ENCODE measurements at places on chromosomes 11 and 22.

GRCh38 chr11:44629732-44630345, 64.4 kb downstream of the CD82 start:
- DNase-seq = no peak

DNA sequence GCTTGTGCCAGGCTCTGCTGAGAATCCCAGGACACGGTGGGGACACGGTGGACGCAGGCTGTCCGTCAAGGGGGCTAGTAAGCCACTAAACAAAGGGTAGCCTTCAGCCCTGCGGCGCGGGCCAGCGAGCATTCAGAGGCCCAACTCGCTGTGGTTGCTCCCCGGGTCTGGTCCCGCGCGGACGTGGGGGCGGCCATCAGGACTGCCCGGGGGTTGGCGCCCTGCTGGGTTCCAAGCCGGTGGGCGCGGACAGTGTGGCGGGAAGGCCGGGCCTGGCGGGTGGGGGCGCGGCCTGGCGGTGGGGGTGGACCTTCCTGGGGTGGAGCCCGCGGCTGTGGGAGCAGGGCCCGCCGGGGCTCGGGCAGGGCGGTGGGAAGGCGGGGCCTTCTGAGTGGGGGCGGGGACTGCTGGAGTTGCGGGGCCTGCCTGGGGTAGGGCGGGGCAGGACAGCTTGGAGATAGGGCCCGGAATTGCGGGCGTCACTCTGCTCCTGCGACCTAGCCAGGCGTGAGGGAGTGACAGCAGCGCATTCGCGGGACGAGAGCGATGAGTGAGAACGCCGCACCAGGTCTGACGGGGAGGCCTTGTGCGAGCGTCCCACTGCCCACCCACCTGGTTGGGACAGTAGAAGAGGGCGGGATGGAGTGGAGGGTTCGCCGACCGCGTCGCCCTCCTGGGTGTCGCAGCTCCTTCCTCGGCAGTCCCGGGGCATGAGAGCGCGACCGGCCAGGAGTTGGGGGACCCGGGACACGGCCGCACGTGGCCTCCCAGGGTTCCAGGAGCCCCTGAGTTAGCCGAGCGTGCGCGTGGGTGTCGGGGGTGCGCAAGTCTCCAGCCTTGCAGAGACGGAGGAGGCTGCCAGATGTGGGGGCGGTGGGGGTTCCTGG, at the start of gene SERHL2:
SERHL2 (plus strand) TSS at position 482 of the 887 bp plus-strand sequence; CDS start at position 547, 65 bp downstream.
- peak; percentile 59 for DNase-seq

GRCh38 chr11:20032577-20033260, 127.6 kb downstream of the DBX1 start:
- no peak for DNase-seq

GRCh38 chr11:35945137-35945518, 1.3 kb downstream of the LDLRAD3 start:
- DNase-seq = no peak

GRCh38 chr22:50001388-50002231, 11.0 kb downstream of the IL17REL start:
- DNase-seq = no peak

GRCh38 chr11:28615542-28615941, 507.4 kb downstream of the METTL15 start:
- DNase-seq = no peak

- peak; percentile 79 for DNase-seq
Observed at GRCh38 chr11:64887757-64888405, 9.5 kb upstream of the EHD1 start.

- no peak for DNase-seq
Observed at GRCh38 chr11:58060535-58060934, 29.8 kb downstream of the OR6Q1 start.

- DNase-seq = no peak
Observed at GRCh38 chr22:46935506-46936377, 173.3 kb downstream of the TBC1D22A start.

DNA sequence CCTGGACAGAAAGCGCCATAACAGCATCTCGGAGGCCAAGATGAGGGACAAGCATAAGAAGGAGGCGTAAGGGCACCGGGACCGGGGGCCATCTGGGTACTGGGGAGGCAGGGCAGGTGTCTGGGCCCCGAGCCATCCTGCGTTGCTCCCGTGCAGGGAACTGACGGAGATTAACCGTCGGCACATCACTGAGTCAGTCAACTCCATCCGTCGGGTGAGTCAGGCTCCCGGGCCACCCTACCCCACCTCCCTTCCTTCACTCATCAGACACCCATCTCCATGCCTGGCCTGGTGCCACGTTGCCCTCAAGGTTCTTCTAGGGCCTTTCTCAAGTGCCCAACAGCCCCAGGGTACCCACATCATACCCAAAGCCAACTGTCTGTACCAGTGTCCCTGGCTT, 15.0 kb downstream of the PLCB3 start:
- DNase-seq = no peak

DNA sequence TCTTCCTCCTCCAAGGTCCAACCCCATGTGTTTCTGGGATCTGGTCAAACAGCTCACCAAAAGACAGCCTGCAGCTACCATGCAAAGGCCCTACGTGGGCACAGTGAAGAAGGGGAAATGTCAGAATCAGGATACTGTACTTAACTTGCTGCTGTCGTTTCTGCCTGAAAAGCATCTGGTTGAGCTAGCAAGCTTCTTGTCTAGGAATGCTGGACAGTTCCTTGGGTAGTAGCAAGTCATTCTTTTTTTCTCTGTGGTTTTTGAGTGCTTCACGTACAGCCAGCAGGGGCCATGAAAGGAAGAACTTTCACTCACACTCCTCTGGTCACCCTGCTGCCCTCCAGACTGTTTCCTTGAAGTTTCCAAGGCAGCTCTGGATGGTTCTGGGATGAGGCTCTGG, 24.7 kb downstream of the RCOR2 start:
- no peak for DNase-seq

DNA sequence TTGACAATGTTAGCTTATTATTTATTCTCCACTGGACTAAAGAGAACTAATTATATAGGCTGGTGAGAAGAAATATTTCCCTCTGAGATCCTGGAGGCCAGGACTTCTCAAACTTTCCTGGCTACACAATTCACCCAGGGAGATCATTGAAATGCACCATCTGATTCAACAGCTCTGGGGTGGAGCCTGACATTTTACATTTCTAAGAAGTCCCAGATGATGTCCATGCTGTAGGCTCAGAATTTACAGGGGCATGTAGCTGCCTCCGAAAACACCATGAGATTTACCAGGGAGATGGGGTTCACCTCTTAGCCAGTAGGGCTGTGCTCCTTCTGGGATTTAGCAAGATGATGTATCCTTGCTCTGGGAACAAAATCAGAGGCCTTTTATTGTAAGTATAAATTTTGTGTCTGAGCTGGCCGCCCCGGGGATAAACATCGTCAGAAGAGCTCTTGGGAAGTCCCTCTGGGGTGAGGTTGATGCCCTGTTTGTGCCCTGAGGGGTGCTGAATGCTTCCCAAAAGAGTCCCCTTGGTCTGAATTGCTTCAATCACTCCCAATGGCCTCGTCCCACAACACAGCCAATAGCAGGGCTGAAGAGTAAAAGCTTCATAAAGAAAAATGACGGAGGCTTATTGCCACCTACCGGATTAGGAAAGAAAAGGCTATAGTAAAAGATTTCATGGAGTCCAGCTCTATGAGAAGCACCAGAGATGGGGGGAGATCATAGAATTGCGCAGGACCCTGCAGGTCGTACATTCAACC, 33.4 kb upstream of the API5 start:
- no peak for DNase-seq

DNA sequence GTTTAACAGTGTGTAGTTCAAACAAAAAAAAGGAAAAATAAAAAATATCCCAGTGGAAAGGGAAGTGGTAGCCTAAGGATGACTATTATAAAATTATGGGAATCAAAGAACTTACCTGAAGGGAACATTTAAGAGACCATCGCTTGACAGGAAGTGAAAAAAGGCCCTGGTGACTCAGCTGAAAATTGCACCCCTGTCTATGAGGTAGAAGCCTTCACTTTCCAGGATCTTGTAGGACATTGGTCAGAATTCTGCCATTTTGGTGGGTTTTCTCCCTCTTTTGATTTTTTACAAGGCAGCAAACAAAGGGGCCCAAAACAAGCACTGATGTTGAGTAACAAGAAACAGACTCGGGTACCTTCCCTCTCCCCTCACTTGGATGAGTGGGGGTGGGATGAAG, 15.6 kb downstream of the DDX17 start:
- no peak for DNase-seq

DNA sequence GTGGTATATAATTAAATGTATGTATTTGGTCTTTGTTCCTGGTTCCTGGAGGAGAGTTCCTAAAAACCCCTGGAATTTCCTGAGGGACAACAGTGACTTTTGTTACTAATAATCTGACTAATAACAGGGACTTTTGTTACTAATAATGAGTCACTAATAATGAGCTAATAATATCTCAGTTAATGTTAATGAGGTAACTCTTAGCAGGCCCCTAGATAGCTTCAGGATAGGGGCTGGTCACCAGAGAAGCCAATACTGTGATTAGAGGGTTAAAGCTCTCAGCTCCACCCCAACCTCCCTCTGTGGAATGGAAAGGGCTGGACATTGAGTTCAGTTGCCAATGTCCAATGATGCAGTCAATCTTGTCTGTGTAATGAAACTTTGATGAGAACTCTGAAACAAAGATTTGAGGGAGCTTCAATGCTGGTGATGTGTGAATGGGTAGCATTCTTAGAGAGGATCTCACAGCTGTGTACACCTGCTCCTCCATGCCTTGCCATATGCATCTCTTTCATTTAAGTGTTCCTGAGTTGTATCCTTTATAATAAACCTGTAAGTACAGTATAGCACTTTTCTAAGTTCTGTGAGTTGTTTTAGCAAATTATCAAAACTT, 1431.4 kb upstream of the TENM4 start:
- no peak for DNase-seq

GRCh38 chr11:72239849-72240460, 4.0 kb downstream of the PHOX2A start:
- no peak for DNase-seq
